Stimulated activated CD8-positive, alpha-beta memory T cell treated with anti-CD3 and anti-CD28 coated beads, Interleukin-7, amount 100 ng/mL, for 1 hour (primary cell): ENCODE measurements at places on chromosomes 5 and 9.

GRCh38 chr5:106862450-106863193, 808.1 kb downstream of the EFNA5 start:
- no peak for DNase-seq

DNA sequence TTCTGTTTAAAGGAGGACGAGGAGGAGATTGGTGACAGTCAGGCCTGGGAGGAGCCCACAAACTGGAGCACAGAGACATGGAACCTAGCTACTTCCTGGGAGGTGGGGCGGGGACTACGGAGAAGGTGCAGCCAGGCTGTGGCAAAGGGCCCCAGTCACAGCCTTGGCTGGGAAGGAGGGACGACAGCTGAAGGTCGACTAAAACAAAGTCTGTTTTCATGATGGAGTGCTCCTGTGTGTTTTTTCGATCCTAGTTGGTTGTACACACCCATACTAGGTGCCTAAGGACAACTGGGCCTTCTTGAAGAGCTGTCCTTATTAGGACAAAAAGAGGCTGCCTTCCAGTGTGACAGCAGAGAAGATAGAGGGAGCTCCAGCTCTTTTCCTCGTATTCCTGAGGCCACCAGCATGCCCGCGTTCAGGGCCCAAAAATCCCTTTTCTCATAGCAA, 2.9 kb downstream of the CCDC107 start:
- DNase-seq = no peak

DNA sequence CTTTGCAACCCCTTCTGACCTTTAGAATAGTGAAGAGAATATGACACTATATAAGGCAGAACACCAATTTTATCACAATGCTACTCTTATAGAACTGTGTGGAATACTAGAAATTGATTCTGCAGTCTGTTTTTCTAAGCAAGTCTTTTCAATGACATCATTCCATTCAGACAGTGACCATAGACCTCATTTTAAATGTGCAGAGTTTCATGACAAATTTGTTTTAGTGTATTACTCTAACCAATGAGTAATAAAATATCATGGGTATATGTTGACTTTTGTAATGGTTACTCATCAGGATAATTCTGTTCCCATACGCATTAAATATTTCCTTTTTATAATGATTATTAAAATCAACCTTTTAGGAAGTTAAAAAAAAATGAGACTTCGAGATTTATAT, 219.9 kb downstream of the COX7C start:
- DNase-seq = no peak

GRCh38 chr9:124885551-124885950, 23.6 kb downstream of the ARPC5L start:
- DNase-seq = no peak

- no peak for DNase-seq
Measured at GRCh38 chr5:78639791-78640190, 8.8 kb downstream of the LHFPL2 start.

DNA sequence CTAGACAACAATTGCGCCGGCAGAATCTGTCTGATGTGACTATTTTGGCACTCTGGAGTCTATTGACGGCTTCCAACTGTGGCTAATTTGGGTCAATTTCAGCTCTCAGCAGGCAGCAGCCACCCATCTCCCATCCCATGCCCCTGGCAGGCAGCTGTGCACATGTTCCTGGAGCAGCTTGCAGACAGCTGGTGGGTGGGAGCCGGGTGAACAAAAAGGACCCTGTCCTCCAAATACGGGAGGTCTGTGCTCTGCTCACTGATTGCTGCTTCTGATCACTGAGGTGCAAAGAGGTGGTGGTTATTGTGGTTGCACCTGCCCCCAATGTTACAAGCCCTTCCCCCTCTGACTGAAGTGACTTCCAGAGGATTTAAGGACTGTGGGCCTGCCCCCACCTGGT, 45.0 kb upstream of the N4BP3 start:
- no peak for DNase-seq

- no peak for DNase-seq
Measured at GRCh38 chr9:111720174-111720573, 58.8 kb downstream of the GNG10 start.

- no peak for DNase-seq
Measured at GRCh38 chr9:4228606-4229005, 71.3 kb downstream of the GLIS3 start.

GRCh38 chr9:38527503-38527902, 92.9 kb downstream of the ANKRD18A start:
- DNase-seq = no peak

GRCh38 chr5:52989781-52990527, 802 bp downstream of the ITGA2 start:
- DNase-seq = no peak

DNA sequence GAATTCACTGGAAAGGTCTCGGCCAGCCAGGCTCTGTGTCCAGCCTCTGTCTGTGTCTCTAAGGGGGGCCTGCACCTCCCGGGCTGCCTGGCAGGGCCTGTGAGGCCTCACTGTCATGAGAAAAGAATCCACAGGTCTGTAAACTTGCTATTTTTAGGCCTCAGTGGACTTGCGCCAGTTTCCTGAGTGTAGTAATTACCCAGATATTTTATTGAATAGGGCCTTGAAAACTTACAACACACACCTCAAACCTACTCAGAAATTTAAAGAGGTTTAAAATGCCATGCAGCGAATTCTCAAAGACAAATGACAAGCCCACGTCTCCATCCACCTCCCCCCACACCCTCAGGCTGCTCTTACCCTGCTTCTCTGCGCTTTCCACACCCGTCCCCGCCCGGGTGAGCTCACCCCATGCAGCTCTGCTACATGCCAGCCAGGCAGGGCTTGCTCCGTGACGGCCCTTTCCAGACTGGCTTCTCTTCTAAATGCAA, 8.8 kb upstream of the TENT4A start:
- DNase-seq = no peak

DNA sequence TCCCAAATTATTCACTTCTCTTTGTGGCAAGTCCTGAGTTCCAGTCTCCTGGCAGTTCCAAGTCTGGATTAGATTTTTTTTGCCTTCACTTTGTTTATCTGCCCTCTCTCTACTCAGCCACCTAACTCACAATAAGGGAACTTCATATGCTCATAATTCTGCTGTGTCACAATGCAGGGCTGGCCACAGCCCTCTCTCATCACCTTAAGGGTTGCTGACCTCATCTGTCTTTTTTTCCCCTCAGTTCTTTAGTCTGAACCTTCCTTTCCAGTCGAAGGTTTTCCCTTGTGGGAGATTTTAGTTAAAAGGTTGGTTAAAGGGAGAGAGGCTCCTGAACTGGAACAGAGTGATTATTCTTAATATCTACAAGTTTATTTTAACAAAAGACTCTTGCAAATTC, 4.1 kb downstream of the BAG1 start:
- DNase-seq = no peak

GRCh38 chr9:6440405-6440804, 27.4 kb downstream of the UHRF2 start:
- no peak for DNase-seq

DNA sequence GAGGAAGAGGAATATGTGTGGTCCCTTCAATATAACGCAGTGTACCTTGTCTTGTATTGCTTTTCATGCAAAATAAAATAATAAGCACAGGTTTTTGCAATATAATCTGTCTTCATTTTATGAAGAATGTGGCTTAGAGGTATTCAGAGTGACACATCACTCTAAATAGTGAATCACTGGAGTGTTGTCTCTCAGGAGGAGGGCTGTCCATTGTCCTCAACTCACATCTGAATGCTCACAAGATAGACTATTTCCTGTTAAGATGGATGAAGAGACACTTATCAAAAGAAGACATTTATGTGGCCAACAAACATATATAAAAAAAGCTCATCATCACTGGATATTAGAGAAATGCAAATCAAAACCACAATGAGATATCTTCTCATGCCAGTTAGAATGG, 1147.5 kb upstream of the C9orf72 start:
- DNase-seq = no peak
